ENCODE measurements at places on chromosomes 12 and 14. TPM values are rescaled to one million over a fixed set of nuclear protein-coding genes. Genes with fewer than 3 reads are reported as not detected.
A peak's percentile ranks its signal among the peaks of the same experiment; 100 is the strongest.

DNA sequence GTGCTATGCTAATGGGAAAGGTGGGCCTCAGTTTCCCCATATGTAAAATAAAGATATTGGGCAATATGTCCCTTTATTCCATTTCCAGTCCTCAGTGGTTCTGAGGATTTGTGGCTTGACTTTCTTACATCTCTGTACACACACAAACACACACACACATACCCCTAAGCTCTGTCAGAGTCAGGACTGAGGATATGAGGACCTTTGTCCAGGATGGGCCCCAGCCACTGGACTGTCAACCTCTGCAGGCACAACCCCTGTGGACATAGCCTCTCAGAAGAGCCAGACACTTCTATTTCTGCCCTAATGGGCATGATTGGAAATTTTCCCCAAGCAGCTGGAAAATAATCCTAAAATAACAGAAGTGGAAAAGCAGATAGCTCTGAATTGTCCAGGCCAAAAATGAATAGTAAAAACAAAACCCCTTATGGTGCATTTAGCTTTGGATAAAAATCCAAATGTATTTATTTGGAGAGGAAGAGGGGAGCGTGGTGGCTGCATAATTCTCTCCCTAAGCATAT lies 50.2 kb downstream of the RIN3 start:
- H3K4me1 ChIP-seq = peaks cover 3% of the 10 kb centered on the region
- H3K36me3 ChIP-seq = peaks cover 2% of the 10 kb centered on the region
- no peak for DNase-seq
- H3K27ac ChIP-seq = peak overlapping the region; percentile 63
- no peak overlapping the region for H3K4me3 ChIP-seq
- no peaks in the 10 kb centered on the region for H3K27me3 ChIP-seq

DNA sequence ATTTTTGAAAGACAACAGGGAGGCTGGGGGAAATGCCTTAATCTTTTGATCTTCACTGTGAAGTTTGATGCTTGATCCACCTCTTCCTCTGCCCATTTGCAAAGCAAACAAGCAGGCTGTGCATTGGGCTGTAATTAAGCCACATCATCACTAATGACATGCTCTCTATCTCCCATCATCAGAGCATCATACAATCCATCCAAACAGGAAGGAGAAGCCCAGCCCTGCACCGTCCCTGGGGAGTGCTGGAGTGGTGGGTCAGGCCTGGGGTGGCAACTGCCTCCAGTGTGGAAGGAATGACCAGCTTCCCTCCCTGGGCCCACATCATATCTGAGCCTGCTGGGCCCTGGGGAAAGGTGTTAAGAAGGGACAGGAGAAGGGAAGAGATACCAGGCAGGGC lies 6.9 kb upstream of the KRT74 start:
- no peaks in the 10 kb centered on the region for H3K36me3 ChIP-seq
- H3K27ac ChIP-seq = no peak overlapping the region
- no peaks in the 10 kb centered on the region for H3K27me3 ChIP-seq
- no peaks in the 10 kb centered on the region for H3K4me1 ChIP-seq

Gene IL23A
- 0.52 TPM for total RNA-seq

DNA sequence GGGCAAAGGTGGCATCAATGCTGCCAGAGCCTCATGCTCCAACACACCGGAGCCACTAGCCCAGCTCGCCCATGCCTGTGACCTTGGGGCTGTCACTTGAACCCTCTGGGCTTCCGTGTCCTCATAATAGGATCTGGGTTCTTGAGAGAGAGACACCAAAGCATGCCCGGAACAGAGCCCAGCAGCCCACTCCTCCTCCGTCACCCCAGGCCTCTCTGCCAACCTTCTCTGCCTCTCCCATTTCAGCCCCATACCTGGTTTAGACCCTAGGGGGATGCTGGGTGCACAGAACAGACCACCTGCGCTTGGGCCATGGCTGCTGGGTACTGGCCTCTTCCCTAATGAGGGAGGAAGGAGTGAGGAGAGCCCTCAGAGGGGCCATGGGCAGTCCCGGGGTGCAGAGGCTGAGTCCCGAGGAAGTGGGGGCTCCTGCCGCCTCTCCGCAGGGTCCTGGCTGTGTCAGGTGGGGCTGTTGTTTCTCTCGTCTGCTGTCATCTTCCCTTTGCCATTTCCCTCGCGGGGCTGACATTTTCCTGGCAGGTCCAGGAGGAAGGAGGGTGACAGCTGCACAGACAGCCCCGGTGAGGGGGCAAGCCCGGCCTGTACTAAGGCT lies 172.4 kb upstream of the RTL1 start:
- DNase-seq = no peak
- no peak overlapping the region for H3K4me3 ChIP-seq
- H3K27me3 ChIP-seq = no peaks in the 10 kb centered on the region
- H3K4me1 ChIP-seq = no peaks in the 10 kb centered on the region
- no peak overlapping the region for H3K27ac ChIP-seq
- H3K36me3 ChIP-seq = no peaks in the 10 kb centered on the region

GRCh38 chr14:52265253-52265652 lies 2.2 kb upstream of the PTGDR start:
- no peaks in the 10 kb centered on the region for H3K4me1 ChIP-seq
- no peak overlapping the region for H3K27ac ChIP-seq
- no peaks in the 10 kb centered on the region for H3K27me3 ChIP-seq
- no peak for DNase-seq
- H3K4me3 ChIP-seq = no peak overlapping the region
- no peaks in the 10 kb centered on the region for H3K36me3 ChIP-seq

DNA sequence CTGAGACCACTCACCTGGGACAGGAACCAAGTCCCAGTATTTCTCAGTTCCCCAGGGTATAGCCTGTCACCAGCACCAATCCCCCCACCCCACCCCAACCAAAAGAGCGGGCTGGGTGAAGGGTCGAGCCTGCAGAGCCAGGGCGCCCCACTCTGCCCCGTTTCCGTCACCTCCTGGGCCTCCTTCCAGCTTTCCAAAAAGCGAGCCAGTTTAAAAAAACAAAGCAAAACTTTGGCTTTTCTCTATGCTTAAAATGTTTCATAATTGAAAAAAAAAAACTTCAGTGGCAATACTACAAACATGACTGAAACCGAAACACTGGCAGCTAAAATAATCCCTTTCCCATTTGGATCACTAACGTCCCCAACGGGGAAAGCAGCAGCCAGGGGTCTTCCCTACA lies 7.5 kb downstream of the CAMKK2 start:
- no peak overlapping the region for H3K27ac ChIP-seq
- no peaks in the 10 kb centered on the region for H3K4me1 ChIP-seq
- no peak for DNase-seq
- H3K36me3 ChIP-seq = no peaks in the 10 kb centered on the region

GRCh38 chr12:23703051-23703450 lies 246.4 kb downstream of the SOX5 start:
- H3K4me1 ChIP-seq = no peaks in the 10 kb centered on the region
- H3K27ac ChIP-seq = no peak overlapping the region
- no peaks in the 10 kb centered on the region for H3K36me3 ChIP-seq
- H3K4me3 ChIP-seq = no peak overlapping the region
- no peak for DNase-seq

Gene TSPAN8
- total RNA-seq = 7.5 TPM

GRCh38 chr12:56087220-56087619 lies 7.3 kb downstream of the ERBB3 start:
- DNase-seq = no peak
- no peaks in the 10 kb centered on the region for H3K4me1 ChIP-seq
- H3K27me3 ChIP-seq = no peaks in the 10 kb centered on the region
- no peak overlapping the region for H3K4me3 ChIP-seq
- H3K36me3 ChIP-seq = no peaks in the 10 kb centered on the region

Gene C12orf50
- 0.48 TPM for total RNA-seq

GRCh38 chr12:12482959-12483358 lies 79.7 kb downstream of the DUSP16 start:
- H3K4me1 ChIP-seq = peaks cover 4% of the 10 kb centered on the region
- no peak for DNase-seq
- no peaks in the 10 kb centered on the region for H3K27me3 ChIP-seq

Gene PTPN6
- total RNA-seq = 29.8 TPM

Gene CHPT1
- 49.9 TPM for total RNA-seq

DNA sequence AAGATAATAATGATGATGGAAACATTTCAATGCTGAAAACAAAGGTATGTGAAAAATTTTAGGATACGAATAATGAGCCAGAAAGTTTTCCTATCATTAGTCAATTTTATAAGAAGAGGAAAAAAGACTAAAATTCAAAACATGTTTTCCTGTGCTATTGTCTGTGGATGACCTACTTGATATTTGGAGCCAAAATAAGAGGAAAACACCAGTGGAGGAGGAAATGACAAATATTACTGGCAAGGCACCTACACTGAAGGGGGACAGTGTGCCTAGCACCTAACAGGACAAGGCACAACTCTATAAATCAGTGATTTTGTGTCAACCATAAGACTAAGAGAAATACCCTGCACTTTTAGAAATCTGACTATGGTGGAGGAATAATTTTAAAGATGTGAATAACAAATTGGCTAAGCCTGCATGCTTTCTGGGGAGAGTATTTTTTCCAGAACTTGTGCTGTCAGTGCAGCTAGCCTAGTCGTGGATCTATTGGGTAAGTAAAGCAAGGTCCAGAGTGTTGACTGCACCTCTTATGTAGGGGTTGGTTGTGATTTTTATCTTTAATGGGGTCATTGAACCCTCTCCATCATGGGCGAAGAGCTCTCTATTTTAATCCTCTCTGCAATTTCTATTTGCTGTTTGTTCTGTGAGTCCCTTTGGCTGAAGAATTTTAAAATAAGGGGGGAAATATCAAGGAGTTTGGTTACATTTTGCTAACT lies 398.0 kb downstream of the TMTC2 start:
- no peak for DNase-seq
- no peak overlapping the region for H3K27ac ChIP-seq
- no peak overlapping the region for H3K4me3 ChIP-seq
- no peaks in the 10 kb centered on the region for H3K4me1 ChIP-seq
- no peaks in the 10 kb centered on the region for H3K36me3 ChIP-seq
- no peaks in the 10 kb centered on the region for H3K27me3 ChIP-seq

DNA sequence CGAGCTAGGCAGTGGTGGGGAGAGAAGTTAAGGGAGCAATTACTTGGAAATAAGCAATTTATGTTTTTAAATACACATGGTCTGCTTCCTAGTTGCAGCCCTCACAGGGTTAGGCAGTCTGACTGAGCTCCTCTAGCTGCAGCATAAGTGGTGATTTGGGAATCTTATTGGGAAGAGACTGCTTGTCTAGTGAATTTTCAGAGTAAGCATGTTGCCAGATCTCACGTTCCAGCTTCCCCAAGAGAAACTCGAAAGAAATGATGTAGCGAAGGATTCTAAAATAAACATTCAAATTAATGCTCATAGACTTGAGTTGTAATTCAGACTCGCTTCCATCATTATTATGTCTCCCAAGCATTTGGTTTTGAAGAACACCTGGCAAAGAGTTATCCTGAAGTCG lies 440.2 kb downstream of the ATP23 start:
- no peak overlapping the region for H3K27ac ChIP-seq
- no peak overlapping the region for H3K4me3 ChIP-seq
- DNase-seq = no peak
- no peaks in the 10 kb centered on the region for H3K36me3 ChIP-seq

- no peaks in the 10 kb centered on the region for H3K36me3 ChIP-seq
- H3K27ac ChIP-seq = no peak overlapping the region
- H3K4me3 ChIP-seq = no peak overlapping the region
- no peak for DNase-seq
- H3K4me1 ChIP-seq = no peaks in the 10 kb centered on the region
- H3K27me3 ChIP-seq = no peaks in the 10 kb centered on the region
Observed at GRCh38 chr14:99564256-99564925, 39.6 kb downstream of the CCDC85C start.

Gene TIMELESS
- total RNA-seq = 5.9 TPM

Measured in aorta (tissue), 5 donors.